Fibroblast of skin of back (primary cell): ENCODE measurements at places on chromosomes 12 and 14.

DNA sequence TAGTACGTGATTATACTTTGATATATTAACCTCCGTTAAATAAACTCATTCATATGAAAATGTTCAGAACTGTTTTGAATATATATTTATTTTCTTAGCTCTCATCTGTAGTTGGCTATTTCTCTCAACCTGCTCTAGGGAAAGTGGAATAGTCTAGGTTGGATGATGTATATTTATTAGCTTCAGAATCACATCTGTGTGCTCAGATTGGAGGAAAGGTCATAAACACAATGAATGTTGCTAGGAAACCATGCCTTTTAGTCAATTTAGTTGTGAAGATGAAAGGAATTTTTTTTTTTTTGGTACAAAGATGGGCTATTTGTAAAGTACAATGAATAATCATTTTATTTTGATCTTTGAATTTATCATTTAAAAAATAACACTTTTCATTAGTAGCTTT lies 439.1 kb downstream of the FOXG1 start:
- DNase-seq, result no peak

DNA sequence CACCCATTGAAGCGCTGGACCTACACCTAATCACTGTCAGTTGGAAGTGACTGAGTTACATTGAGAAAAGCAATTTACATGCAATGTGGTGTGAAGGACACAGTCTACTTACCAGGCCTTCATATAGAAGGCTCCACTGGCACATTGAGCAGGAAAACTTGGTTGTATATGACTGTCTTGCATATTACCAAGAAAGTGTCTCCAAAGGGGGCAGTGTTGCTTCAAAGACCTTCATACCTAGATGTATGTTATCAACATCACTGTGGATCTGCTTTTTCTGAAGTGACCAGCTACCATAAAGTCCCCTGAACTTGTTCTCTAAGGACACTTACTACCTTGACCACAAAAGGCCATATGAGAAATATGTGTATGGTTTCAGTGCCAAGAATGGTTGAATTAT lies 64.1 kb downstream of the NELL2 start:
- no peak for DNase-seq

- no peak for DNase-seq
Observed at GRCh38 chr14:77708749-77709148, 846 bp downstream of the SLIRP start.

DNA sequence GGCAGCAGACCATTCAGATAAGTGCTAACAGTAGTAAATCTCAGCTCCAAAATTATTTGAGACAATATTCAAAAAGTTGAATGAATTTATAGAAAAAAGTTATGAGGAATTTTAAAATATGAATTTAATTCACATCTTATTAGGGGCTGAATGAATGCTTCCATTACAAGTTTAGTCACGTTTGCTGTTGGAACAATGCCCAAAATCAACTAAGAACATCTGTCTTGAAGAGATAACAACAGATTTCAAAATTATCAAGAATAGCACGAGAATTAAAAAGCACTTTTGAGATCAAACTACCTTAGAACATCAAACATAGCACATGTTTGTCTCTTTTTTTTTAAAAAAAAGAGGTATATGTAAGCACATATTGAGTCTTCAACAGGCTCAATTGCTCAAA lies 115.4 kb upstream of the PPFIA2 start:
- no peak for DNase-seq
